ENCODE measurements at places on chromosomes 1 and 21.

DNA sequence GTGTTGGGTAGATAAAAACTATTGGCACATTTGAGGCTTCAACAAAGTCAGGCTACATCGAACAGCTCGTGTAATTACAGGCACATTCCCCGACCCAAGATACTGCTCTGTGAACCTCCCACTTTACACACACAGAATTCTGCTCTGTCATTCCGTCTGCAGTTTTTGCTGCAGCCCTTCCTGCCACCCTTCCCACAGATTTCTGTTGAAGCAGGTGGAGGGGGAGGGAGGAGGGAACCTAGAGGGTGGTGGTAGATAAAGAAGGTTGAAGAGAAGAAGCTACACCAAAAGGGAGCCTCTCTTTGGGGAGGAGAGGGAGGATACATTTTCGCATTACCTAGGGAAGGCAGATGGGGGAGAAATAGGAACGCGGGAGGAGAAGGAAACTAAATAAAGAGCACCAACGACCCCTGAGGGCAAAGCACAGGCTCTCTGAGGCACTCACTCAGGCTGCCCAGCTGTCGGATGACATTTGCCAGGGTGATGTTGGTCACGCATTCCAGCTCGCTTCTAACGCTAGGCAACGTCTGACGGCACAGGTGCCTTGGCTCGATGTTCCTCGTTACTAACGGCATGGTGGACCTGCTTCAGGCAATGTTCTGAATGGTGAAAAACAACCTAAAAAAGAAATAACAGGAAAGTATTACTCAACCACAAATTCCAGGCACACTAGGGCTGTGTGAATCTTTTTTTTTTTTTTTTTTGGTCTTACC lies 36.0 kb downstream of the GPR3 start:
- no peak for DNase-seq

DNA sequence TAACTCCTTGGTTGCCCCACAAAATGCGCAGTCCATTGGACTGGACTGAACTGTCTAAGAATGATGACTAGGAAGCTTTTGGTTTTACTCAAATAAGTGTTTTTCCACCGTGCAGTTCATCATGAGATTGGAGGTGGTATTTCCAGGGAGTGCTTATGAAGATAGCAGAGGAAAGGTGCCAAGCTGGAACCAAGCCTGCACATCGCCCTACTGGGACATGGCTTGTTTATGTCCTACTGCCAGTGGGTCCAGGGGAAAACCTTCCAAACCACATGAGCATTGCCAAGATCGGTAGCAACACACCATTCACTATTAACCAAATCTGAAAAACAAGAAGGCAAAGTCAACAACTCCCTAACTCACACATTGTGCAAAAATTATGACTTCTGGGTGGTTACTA lies 54.7 kb upstream of the DSCAM start:
- no peak for DNase-seq

- DNase-seq = peak; percentile 50
Measured at GRCh38 chr1:27416387-27417111, 24.1 kb downstream of the GPR3 start.

DNA sequence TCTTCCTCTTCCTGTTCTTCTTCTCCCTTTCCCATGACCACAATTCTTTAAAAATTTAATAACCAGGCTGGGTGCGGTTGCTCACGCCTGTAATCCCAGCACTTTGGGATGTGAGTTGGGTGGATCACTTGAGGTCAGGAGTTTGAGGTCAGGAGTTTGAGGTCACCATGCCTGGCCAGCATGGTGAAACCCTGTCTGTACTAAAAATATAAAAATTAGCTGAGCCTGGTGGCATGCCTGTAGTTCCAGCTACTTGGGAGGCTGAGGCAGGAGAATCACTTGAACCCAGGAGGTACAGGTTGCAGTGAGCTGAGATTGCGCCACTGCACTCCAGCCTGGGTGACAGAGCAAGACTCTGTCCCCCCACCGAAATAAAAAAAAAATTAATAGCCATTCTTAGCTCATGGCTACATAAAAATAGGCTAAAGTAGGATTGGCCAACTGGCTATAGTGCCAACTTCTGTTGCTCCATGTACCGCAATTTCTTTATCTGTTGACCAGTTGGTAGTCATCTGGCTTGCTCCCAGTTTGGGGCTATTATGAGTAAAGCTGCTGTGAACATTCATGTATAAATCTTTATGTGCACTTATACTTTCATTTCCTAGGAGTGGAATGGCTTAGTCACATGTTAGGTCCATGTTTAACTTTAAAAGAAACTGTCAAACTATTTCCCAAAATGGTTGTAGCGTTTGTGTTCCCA lies 136.3 kb downstream of the PEX14 start:
- no peak for DNase-seq

GRCh38 chr1:183896466-183897048 lies 91.6 kb downstream of the RGL1 start:
- DNase-seq = no peak

DNA sequence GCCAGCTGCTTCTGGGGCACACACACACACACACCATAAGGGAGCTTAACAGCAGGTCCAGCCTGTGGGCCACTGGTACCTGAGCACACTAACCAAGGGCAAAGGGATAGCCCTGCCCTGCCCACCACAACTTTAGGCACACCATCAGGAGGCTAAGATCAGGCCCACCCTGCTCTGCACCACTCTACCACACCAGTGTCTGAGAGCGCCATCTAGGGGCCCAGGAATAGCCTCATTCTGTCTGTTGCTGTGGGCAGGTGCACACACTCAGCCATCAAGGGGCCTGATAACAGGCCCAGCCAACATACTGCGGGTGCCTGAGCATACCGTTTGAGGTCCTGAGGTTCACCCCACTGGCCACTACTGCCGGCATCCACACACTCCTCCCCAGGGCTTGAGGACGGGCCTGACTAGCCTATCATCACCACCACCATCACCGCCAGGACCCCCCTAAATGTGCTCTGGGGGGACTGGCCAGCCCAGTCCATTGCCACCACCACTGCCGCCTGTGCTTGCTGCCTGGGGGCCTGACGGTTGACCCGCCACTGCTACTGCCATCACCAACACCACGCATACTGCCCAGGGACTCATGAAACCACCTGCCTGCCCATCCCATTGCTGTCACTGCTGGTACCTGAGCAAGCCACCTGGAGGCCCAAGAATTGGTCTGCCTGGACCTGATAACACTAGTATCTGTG lies 31.3 kb downstream of the NSL1 start:
- peak; percentile 15 for DNase-seq

- peak; percentile 65 for DNase-seq
Measured at GRCh38 chr1:153536012-153536670, 350 bp upstream of the S100A6 start.

DNA sequence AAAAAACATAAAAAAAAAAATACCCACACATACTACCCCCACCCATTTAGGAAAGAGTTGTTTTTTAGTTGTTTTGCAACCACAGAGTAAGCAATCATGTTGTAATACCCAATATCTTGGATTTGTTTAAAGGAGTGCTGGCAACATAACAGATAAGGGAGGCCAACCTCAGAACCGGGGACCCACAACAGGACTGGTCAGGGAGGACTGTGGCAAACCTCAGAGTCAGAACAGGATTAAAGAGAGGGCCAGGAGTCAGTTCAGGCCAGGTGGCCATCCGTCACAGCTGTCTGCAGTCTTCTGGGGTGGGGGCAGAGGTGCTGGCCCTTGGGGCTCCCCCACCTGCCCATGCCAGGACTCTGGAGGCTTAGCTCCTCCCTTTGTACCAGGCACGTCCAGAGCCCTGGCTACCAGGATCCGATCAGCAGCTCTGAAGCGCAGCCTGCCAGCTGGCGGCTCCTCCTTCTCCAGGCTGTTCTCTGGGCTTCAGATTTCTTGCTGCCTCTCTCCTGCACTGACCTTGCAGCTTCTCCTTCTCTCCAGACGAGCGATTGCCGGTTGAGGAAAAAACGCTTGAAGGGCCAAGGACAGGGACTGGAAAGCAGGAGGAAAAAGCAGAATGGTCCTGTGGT lies 7.9 kb downstream of the H6PD start:
- no peak for DNase-seq

- no peak for DNase-seq
Measured at GRCh38 chr21:38170283-38170682, 86.5 kb upstream of the KCNJ15 start.

DNA sequence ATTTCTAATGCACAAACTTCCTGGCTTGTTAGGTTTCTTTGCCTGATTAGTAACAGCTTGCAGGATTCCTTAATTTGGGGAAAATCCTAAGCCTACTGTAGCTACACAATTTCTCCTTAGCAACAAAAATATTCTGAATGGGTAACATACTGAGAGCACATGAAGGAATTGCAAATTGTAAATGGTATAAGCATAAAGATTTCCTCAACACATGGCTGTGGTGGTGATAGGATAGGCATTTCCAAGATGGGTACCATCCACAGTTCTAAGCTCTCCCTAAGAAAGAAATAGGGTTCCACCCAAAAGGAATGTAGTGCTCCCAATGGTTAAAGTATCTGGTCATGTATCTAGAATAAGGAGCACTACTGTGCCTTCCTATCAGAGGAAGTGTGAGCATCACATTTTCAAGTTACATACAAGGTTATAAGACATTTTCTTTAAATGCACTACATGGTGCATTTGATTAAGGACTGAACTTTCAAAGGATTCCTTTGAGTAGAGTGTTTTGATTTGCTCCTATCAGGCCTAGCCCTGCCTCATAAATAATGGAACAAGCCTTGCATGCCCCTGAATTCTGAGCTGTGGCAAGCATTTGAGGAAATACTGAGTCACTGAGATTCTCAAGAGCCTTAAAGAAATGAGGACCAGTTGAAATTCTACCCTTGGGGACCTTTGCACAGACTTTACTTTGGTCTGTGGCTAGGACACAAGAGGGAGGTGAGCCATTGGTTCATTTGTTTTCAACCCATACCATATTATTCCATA lies 286.4 kb downstream of the PTBP2 start:
- DNase-seq = no peak

DNA sequence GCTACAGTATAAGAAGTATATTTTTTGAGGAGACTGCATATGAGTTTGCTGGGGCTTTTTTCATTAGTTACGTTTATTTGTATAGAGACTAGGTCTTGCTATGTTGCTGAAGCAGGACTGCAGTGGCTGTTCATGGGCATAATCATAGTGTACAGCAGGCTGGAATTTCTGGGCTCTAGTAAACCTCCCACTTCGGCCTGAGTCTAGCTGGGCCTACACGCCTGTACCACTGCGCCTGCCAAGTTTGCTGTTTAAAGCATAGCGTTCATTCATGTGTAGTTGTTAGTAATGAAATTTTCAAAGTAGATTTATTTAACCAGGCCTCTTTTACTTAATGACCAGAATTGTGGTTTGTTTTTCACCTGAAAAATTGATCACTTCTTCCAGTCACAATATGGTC lies 33.8 kb downstream of the HS2ST1 start:
- no peak for DNase-seq

All from stimulated activated CD4-positive, alpha-beta T cell treated with anti-CD3 and anti-CD28 coated beads, Interleukin-15, amount 100 ng/mL, for 48 hours (primary cell).